ENCODE measurements at places on chromosomes 1 and 21. TPM values are rescaled to one million over a fixed set of nuclear protein-coding genes. Genes with fewer than 3 reads are reported as not detected.
A peak's percentile ranks its signal among the peaks of the same experiment; 100 is the strongest.

DNA sequence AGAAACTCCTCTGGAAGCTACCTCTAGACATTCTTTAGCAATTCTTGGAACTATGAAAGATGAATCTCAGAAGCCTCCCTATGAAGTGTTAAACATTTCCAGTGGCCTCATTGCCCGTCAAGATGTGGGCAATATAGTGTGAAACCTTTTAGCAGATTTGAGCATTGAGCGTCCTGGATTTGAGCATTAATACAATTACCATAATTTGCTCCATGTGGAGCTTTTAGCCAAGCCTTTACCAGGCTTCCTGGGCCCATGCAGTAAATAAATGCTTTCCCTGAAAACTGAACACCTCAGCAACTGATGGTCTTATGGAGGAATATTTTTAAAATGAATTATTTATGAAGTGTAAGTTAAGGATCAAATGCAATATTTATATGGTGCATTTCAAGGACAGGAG, 162.0 kb downstream of the FGGY start:
- DNase-seq, result no peak
- H3K27ac ChIP-seq, result no peak overlapping the region
- no peak overlapping the region for H3K4me3 ChIP-seq
- H3K36me3 ChIP-seq, result peaks cover 5% of the 10 kb centered on the region
- peaks cover 6% of the 10 kb centered on the region for H3K4me1 ChIP-seq
- H3K27me3 ChIP-seq, result no peaks in the 10 kb centered on the region

GRCh38 chr1:245825128-245825901, 670.5 kb downstream of the KIF26B start:
- H3K27me3 ChIP-seq, result no peaks in the 10 kb centered on the region
- peaks cover 3% of the 10 kb centered on the region for H3K36me3 ChIP-seq
- no peak overlapping the region for H3K4me3 ChIP-seq
- peaks cover 23% of the 10 kb centered on the region for H3K4me1 ChIP-seq
- no peak overlapping the region for H3K27ac ChIP-seq
- DNase-seq, result no peak

GRCh38 chr1:204449678-204450280, 38.2 kb upstream of the PPP1R15B start:
- H3K36me3 ChIP-seq, result peaks cover 22% of the 10 kb centered on the region
- H3K4me1 ChIP-seq, result peaks cover 6% of the 10 kb centered on the region
- H3K27ac ChIP-seq, result no peak overlapping the region
- no peaks in the 10 kb centered on the region for H3K27me3 ChIP-seq

- no peaks in the 10 kb centered on the region for H3K27me3 ChIP-seq
- H3K4me3 ChIP-seq, result no peak overlapping the region
- no peak for DNase-seq
- no peak overlapping the region for H3K27ac ChIP-seq
- H3K36me3 ChIP-seq, result peaks cover 4% of the 10 kb centered on the region
Observed at GRCh38 chr1:245288796-245289195, 134.0 kb downstream of the KIF26B start.

- no peak overlapping the region for H3K27ac ChIP-seq
- no peak for DNase-seq
- peaks cover 4% of the 10 kb centered on the region for H3K27me3 ChIP-seq
- H3K4me1 ChIP-seq, result peaks cover 10% of the 10 kb centered on the region
- no peak overlapping the region for H3K4me3 ChIP-seq
- no peaks in the 10 kb centered on the region for H3K36me3 ChIP-seq
Observed at GRCh38 chr1:186894415-186894814, 65.7 kb downstream of the PLA2G4A start.

GRCh38 chr21:20254964-20255363, 743.2 kb upstream of the NCAM2 start:
- H3K27me3 ChIP-seq, result no peaks in the 10 kb centered on the region
- H3K4me3 ChIP-seq, result no peak overlapping the region

DNA sequence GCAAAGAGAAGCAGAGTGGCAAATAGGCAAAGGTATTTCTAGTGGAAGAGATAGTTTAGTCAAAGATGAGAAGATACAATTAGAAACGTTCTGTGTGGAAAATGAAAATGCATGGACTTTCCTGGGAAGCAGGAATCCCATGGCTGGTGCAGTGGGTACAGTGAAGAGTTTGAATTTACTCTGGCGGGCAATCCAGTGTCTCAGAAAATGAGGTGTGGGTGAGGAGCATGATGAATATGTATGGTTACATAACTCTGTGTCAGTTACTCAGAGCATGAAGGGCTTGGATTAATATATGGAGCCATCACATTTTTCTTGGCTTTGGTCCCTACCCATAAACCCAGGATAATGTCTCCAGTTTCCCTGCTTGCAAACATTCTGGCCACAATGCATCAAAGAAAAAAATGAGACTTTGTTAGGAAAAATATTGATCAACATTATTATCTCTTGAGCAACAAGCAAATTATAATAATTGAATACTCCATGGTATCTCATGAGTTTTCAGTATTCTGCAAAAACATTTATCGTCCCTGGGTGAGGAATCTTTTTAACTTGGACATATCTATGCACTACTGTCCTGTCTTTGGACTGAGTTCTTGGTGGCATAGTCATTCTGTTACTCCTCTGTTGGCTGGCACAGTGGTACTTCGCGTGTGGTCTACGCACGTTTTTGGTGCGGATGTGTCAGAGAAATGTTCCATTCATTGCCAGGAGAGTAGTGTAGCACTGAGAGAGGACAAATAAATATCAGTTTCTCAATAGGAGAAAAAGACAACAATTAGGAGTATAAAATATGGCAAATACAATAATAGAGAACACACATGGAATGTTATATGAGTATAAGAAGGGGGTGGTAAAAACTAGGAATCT, 173.7 kb upstream of the C1orf105 start:
- peaks cover 36% of the 10 kb centered on the region for H3K4me1 ChIP-seq
- DNase-seq, result no peak
- no peaks in the 10 kb centered on the region for H3K36me3 ChIP-seq
- H3K4me3 ChIP-seq, result no peak overlapping the region

CENPF gene
- 19.8 TPM for total RNA-seq

KDM5B gene
- total RNA-seq, result 123 TPM

C1orf53 gene
- 4.1 TPM for total RNA-seq

PRDX6 gene
- total RNA-seq, result 174 TPM

DNA sequence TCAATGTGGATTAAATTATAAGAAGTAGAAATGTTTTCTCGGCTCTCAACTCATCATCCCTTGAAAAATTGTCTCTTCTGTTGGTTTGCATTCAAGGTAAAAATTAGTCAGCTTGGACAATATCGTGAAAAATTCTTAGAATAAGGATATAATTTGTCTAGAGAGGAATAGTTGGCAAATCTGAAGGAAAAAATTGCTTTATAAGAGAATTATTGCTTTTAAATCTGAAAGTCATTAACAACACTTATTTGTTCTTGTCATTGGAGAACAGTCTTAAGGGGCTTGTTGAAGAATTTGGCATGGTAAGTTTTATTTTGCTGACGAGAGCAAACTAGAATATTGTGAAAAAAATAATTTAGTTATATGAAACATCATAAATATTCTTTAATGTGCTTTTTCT, 26.4 kb downstream of the ANGPTL1 start:
- H3K27me3 ChIP-seq, result no peaks in the 10 kb centered on the region
- peaks cover 4% of the 10 kb centered on the region for H3K4me1 ChIP-seq
- H3K36me3 ChIP-seq, result no peaks in the 10 kb centered on the region
- H3K4me3 ChIP-seq, result no peak overlapping the region
- DNase-seq, result no peak

DNA sequence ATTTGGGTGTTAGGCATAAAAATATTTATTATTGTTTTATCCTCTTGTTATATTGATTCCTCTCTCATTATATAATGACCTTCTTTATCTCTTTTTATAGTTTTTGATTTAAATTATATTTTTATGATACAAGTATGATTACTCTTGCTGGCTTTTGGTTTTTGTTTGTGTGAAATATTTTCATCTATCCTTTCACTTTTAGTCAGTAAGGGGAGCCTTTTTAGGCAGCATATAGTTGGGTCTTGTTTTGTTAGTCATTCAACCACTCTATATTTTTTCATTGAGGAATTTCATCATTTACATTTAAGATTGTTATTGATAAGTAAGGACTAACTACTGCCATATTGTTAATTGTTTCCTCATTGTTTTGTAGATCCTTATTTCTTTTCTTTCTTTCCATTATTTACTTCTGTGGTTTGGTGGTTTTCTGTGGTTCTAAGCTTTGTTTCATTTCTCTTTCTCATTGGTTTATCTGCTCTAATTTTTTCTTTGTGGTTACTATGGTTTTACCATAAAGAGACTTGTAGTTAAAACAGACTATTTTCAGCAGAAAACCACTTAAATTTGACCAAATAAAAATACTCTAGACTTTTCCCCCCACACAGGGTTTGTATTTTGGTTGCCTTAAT, 593.1 kb downstream of the NUF2 start:
- no peaks in the 10 kb centered on the region for H3K36me3 ChIP-seq
- H3K4me1 ChIP-seq, result no peaks in the 10 kb centered on the region
- DNase-seq, result no peak
- peaks cover 3% of the 10 kb centered on the region for H3K27me3 ChIP-seq
- no peak overlapping the region for H3K4me3 ChIP-seq

SFT2D2 gene
- 72.9 TPM for total RNA-seq

DNA sequence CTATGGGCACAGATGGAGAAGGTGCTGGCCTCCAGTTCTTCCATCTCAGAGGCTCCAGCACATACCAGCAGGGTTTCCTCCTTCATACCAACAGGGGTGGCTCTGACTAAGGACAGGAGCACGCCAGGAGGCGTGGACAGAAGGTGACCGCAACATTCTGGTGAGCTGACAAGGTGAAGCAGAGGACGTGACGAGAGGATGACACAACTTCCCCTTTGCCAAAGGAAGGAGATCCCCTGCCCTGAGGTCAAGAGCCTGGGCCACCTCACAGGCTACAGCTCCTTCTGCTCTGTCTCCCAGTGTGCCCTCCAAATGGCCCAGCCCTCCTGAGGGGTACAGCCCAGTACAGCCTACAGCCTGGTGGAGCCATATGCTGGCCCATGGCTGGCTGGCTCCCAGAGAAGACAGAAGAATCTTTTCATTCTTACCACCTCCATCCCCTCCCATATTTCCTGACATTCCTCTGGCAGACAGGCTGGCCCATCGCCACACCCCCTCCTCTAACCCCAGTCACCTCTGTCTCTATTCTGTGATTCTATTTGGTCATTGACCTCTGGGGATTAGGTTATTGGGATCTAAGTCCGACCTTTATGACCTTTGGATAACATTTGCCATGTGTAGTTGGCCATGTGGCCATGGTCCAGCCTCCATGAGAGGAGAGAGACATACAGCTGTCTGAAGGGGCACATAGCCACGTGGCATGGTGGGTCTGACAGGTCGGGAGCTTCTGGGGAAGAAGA, 5.1 kb upstream of the LAMB3 start:
- no peak for DNase-seq
- no peaks in the 10 kb centered on the region for H3K36me3 ChIP-seq
- peaks cover 18% of the 10 kb centered on the region for H3K4me1 ChIP-seq

DNA sequence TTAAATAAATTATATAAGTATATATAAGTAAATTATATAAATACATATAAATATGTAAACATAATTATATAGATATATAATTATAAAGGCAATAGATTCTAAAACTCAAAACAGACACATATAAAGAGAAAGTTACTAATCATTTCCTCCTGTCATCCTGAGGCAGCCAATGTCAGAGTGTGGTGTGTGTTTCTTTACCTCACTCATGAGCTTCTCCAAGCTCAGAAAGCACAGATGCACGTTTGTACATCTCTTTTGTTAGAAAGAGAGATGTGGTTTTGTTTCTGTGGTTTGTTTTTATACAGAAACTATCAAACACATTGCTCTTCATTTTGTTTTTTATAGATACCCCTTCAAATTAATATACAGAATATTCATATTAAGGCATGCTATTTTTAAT, 594.8 kb downstream of the USP25 start:
- no peak for DNase-seq
- H3K4me1 ChIP-seq, result peaks cover 53% of the 10 kb centered on the region
- H3K27me3 ChIP-seq, result no peaks in the 10 kb centered on the region
- peak overlapping the region; percentile 27 for H3K27ac ChIP-seq
- peaks cover 2% of the 10 kb centered on the region for H3K36me3 ChIP-seq

- H3K27ac ChIP-seq, result no peak overlapping the region
- H3K27me3 ChIP-seq, result no peaks in the 10 kb centered on the region
- peaks cover 13% of the 10 kb centered on the region for H3K4me1 ChIP-seq
- H3K36me3 ChIP-seq, result peaks cover 7% of the 10 kb centered on the region
Observed at GRCh38 chr1:10084045-10084444, 51.3 kb downstream of the UBE4B start.

COL16A1 gene
- total RNA-seq, result 272 TPM

UMODL1 gene
- total RNA-seq, result not detected

DNA sequence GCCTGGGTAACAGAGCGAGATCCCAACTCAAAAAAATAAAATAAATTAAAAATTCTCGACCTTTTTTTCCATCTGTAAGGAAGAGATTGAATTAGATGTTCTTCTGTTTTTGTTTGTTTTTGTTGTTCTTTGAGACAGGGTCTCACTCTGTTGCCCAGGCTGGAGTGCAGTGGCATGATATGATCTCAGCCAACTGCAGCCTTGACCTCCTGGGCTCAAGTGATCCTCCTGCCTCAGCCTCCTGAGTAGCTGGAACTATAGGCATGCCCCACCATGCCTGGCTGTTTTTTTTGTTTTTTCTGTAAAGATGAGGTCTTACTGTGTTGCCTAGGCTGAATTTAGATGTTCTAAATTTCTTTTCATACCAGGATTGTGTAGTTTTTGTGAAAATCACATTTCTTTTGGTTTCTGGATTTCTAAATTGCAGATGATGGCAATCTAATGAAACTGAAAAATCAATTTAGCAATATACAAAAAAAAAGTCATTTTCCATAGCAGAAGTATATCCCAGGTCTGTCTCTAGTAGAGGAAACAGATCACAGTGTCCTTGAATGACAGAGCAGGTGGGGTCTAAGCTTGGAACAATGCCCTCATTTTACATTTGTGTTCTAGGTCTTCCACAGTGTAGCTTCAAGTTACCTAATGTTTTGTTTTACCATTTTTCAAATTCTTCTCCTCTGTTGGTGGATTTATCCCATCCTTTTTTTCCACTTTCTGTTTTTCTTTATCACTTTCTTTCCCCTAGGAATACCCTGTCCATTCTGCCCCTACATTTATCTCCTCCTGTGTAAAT, 20.3 kb downstream of the ZYG11A start:
- peaks cover 5% of the 10 kb centered on the region for H3K4me1 ChIP-seq
- no peak overlapping the region for H3K27ac ChIP-seq
- no peaks in the 10 kb centered on the region for H3K36me3 ChIP-seq

DNA sequence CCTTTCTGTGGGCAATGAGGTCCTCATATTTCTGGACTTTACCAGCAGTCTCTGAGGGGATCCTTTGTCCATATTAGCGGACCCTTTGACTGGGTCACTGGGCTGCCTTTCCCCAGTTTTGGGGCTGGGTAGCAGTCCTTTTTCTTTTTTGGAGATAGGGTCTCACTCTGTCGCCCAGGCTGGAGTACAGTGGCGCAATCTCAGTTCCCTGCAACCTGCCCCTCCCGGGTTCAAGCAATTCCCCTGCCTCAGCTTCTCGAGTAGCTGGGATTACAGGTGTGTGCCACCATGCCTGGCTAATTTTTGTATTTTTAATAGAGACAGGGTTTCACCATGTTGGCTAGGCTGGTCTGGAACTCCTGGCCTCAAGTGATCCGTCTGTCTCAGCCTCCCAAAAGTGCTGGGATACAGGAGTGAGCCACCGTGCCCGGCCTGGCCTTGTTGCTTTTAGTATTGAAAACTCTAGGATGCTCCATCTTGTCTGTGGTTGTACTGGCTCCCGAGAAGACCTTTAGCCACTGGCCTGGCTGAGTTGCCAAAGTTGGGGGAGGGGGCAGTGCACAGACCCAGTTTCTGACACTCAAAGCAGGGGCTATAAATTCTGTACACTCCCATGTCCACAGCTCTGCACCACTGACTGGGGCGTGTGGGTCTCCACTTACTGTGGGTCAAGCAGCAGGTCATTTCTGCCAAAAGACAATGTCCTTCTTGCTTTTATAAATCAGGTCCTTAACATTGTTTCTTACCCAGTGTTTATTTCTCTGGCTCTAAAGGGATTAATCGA, 33.1 kb downstream of the MAN1C1 start:
- no peak overlapping the region for H3K27ac ChIP-seq
- H3K36me3 ChIP-seq, result peaks cover 3% of the 10 kb centered on the region
- H3K4me1 ChIP-seq, result peaks cover 6% of the 10 kb centered on the region
- no peak for DNase-seq
- H3K4me3 ChIP-seq, result no peak overlapping the region

HAO2 gene
- total RNA-seq, result not detected
